Stomach (tissue), 19 donors: ENCODE measurements at places on chromosomes 1 and 21. TPM values are rescaled to one million over a fixed set of nuclear protein-coding genes. Genes with fewer than 3 reads are reported as not detected.

The ACTN2 gene
- total RNA-seq, result 0.72 TPM

DNA sequence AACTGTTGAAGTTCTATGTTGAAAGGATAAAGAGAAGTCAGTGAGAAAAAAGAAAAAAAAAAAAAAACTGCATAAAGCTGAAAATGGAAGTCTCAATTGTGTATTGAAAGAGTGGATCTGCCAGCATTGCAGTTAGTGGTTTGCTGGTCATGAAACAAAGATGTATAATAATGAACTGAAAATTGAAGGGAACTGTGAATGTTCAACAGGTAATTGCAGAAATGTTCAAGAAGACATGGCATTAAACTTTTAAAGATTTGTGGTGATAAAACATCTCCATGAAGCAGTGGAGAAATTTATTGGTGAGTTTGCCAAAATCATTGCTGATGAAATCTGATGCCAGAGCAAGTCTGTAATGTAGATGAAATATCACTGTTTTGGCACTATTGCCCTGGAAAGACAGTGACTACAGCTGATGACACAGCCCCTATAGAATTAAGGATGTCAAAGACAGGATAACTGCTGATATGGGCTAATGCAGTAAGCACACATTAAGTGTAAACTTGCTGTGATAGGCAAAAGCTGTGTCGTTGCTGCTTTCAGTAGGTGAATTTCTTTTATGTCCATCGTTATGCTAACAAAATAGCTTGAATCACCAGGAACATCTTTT lies 71.0 kb downstream of the RD3 start:
- no peak for DNase-seq

- no peak for DNase-seq
Observed at GRCh38 chr1:75980972-75981897, 49.0 kb upstream of the ASB17 start.

GRCh38 chr1:190444464-190444863 lies 33.2 kb downstream of the BRINP3 start:
- DNase-seq, result no peak

GRCh38 chr21:37793660-37794059 lies 122.6 kb downstream of the KCNJ6 start:
- no peak for DNase-seq

- DNase-seq, result peak; percentile 35
Observed at GRCh38 chr1:164560556-164560955, 1.6 kb downstream of the PBX1 start.

The ASTN1 gene
- total RNA-seq, result 2.4 TPM

- DNase-seq, result no peak
Observed at GRCh38 chr21:33849834-33850233, 65.8 kb downstream of the ATP5PO start.

DNA sequence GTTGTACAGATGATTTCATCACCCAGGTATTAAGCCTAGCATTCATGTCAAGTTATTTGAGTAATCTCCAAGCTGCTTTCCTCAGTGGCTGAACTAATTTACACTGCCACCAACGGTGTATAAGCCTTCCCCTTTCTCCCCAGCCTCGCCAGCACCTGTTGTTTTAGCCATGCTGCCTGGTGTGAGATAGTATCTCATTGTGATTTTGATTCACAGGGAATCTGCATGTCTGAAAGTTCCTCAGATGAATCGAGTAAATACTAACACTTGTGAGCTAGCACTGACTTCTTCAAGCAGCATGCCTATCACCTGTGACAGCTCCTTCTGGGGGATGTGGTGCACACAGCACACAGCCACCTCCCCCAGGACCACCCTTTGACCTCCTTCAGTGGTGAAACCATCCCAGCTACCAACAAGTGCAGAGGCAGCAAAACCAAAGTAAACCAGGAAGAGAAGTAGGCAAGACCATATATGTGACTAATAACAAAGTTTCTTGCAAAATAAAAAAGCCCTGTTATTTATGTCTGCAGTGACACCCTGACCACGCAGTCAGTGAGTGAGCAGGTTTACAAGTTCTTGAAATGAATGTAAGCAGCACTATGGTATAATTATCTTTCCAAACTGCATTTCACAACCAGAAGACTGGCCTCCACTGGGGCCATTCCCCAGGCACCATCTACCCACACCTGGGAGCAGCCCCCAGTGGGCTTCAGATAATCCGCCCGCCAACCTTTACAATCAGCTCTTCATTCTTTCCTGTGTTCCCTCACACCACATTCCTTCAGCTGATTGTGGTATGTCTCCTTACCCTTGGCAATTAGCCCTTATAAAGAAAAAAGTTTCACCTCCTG lies 173.8 kb downstream of the ETS2 start:
- DNase-seq, result no peak

DNA sequence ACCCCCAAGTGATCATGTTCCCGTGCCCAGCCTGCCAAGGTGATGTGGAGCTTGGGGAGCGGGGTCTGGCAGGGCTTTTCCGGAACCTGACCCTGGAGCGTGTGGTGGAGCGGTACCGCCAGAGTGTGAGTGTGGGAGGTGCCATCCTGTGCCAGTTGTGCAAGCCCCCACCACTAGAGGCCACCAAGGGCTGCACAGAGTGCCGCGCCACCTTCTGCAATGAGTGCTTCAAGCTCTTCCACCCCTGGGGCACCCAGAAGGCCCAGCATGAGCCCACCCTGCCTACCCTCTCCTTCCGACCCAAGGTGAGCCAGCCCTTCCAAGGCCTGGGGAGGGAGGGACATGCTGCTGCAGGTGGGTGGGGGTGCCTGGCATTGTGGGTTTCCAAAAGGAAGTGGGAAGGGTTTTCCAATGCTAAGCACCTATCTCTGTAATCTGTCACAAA lies 2.3 kb downstream of the TRIM46 start:
- DNase-seq, result peak; percentile 70

DNA sequence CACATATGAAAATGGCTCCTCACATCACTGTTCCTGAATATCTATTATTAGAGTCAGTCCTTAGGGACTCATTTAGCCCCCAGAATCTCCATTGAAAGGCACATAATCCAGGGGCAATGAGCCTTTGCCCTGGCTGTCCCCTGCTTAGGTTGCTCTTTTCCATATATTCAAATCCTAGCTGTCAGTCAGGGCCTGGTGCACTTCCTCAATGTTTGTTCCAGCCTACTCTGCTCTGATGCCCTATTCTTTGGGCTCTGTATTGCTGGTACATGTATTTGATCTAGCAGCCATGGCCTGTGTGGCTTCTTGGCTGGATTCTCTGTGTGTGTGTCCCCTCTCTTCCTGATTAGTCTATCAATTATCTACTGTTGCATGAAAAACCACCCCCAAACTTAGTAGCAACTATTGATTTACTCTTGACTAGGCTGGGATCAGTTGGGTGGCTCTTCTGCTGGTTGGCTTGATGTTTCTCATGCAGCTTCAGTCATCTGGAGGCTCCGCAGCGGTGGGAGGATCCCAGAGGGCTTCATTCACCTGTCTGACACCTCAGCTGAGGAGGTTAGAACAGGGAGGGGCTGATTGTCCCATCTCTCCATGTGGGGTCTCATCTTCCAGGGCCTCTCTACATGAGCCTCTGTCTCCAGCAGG lies 107.5 kb downstream of the DTL start:
- DNase-seq, result no peak

The CHRM3 gene
- 3.5 TPM for total RNA-seq
